Upper lobe of right lung (tissue), 1 donor: ENCODE measurements at places on chromosomes 4 and X. TPM values are rescaled to one million over a fixed set of nuclear protein-coding genes. Genes with fewer than 3 reads are reported as not detected.

The PDGFRA gene
- 91.5 TPM for total RNA-seq

DNA sequence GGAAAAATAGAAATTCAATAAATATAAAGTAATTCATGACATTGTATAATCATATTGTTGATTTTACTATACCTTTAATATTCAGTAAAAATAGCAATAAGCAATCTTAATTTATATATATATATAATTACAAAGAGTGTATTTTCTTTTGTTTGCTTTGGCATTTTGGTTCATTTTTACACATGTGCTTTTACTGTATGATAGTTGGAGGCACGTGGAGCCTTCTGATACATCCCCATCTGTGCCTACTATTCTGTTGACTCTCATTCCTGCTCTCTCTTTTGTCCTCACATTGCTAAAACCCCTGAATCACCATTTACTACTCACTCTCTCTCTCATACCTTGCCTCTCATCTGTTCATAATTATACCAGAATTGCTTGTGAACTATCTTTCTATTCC lies 106.4 kb upstream of the NDST4 start:
- DNase-seq = no peak
- no peaks in the 10 kb centered on the region for H3K4me1 ChIP-seq
- H3K36me3 ChIP-seq = no peaks in the 10 kb centered on the region
- H3K27me3 ChIP-seq = no peaks in the 10 kb centered on the region
- H3K27ac ChIP-seq = no peak overlapping the region

The ADGRL3 gene
- total RNA-seq = 4.0 TPM

DNA sequence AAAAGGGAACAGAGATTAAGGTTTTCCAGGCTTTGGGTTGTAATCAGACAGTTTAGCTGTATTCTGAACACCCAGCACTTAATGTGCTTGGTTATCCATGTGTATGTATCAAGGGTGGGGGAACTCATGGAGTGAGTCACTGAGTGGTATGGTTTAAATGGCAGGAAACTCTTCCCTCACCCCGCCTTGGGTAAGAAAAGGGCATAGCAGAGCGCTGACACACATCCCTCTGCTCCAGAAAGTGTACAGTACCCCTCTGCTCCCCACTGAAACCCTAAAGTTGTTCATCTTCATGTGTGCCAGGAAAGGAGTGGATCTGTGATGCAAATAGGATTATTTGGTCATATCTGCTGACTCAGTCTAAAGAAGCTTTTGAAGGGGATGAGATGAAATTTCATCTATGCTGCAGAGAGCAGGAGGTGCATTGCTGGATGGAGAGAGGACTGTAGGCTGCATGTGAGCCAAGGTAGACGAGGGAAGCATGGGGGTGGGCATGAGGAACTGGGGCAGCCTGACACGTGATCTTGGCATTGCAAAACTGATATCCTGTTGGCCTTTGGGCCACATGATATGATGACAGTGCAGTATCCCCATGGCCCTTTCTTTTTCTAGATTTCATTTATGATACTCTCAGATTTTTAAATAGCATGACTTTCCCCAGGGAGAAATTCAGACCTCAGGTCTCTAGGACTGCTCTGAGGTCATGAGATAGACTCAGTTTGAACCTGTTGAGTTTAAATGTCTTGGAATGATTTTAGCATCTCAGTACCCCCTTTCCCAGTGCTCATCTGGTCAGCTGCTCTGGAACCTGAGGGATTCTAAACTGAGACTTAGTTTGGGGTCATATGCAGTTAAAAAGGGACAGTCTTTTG lies 84.8 kb downstream of the TMEM164 start:
- no peaks in the 10 kb centered on the region for H3K27me3 ChIP-seq
- no peaks in the 10 kb centered on the region for H3K36me3 ChIP-seq
- H3K27ac ChIP-seq = peak overlapping the region; percentile 47
- no peak overlapping the region for H3K4me3 ChIP-seq

The TLR8 gene
- total RNA-seq = 17.8 TPM

The TEC gene
- 7.7 TPM for total RNA-seq

- no peaks in the 10 kb centered on the region for H3K4me1 ChIP-seq
- H3K4me3 ChIP-seq = no peak overlapping the region
- H3K27me3 ChIP-seq = no peaks in the 10 kb centered on the region
- H3K27ac ChIP-seq = no peak overlapping the region
- DNase-seq = no peak
Observed at GRCh38 chr4:77852892-77853495, 9.6 kb upstream of the MRPL1 start.

The RTL3 gene
- total RNA-seq = not detected

The ALPK1 gene
- total RNA-seq = 34.3 TPM

GRCh38 chrX:119692191-119693039 lies 553 bp downstream of the SEPTIN6 start:
- no peaks in the 10 kb centered on the region for H3K36me3 ChIP-seq
- peak overlapping the region; percentile 65 for H3K4me3 ChIP-seq
- DNase-seq = peak; percentile 68
- no peaks in the 10 kb centered on the region for H3K27me3 ChIP-seq
- H3K27ac ChIP-seq = peak overlapping the region; percentile 63

GRCh38 chrX:16999275-16999674 lies 52.8 kb downstream of the REPS2 start:
- no peaks in the 10 kb centered on the region for H3K27me3 ChIP-seq
- no peak for DNase-seq
- no peaks in the 10 kb centered on the region for H3K4me1 ChIP-seq
- H3K27ac ChIP-seq = no peak overlapping the region
- no peaks in the 10 kb centered on the region for H3K36me3 ChIP-seq

DNA sequence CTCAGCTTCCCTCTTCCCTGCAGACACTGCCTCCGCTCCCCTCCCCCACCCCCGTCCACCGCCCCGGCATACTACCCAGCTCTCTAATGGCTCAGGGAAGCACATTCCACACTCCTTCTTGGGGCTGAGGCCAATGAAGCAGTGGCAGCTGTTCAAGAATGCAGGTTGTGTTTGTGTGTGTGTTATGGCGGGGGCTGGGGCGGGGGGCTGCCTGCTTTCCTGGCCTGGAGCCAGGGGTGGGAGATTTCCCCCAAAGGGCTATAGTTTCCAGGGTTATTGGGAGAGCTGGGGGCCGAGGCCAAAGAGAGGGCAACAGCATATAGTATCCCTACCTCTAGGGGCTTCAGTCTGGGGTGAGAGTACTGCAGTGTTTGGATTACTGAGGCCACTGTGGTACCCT lies 149.4 kb downstream of the EFNB1 start:
- no peaks in the 10 kb centered on the region for H3K36me3 ChIP-seq
- DNase-seq = no peak
- no peaks in the 10 kb centered on the region for H3K4me1 ChIP-seq
- no peaks in the 10 kb centered on the region for H3K27me3 ChIP-seq
- H3K4me3 ChIP-seq = no peak overlapping the region
- H3K27ac ChIP-seq = no peak overlapping the region

The ARSJ gene
- 13.6 TPM for total RNA-seq

DNA sequence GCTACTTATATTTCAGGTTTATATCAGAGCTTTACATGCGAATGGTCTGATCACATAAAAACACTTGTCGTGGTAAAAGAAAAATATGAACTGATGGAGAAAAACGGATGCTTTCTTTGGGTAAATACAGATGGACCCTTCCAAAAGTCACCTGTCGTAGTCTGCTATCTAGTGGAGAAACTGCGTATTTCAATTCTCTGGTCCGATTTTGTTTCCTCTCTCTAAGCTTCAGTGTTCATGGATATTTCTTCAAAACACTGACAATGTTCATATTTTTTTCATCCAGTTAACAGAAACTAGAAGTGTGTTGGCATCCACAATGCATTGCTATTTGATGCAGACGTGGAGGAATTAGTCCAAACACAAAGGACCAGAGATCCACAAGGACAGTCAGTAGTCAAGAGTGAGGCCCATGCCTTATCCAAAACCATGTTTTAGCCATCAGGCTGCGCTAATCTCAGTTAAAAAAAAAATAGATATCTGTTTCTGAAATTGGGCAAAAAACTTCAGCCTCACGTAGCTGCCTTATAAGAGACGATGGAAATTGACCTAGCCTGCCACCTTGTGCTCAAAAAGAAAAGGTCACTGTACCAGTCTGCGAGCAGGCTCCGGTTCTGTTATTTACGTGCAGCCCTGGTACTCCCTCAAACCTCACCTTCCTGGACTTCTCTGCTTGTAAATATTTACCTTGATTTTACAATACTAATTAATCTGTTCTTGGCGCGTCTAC lies 16.0 kb downstream of the MEPE start:
- H3K4me3 ChIP-seq = peak overlapping the region; percentile 7
- no peaks in the 10 kb centered on the region for H3K27me3 ChIP-seq
- H3K27ac ChIP-seq = no peak overlapping the region
- peaks cover 10% of the 10 kb centered on the region for H3K4me1 ChIP-seq
- H3K36me3 ChIP-seq = no peaks in the 10 kb centered on the region

GRCh38 chrX:148940411-148940996 lies 440.1 kb downstream of the AFF2 start:
- no peaks in the 10 kb centered on the region for H3K36me3 ChIP-seq
- no peaks in the 10 kb centered on the region for H3K27me3 ChIP-seq
- DNase-seq = no peak
- H3K4me1 ChIP-seq = no peaks in the 10 kb centered on the region
- H3K4me3 ChIP-seq = no peak overlapping the region

The CABS1 gene
- total RNA-seq = not detected

DNA sequence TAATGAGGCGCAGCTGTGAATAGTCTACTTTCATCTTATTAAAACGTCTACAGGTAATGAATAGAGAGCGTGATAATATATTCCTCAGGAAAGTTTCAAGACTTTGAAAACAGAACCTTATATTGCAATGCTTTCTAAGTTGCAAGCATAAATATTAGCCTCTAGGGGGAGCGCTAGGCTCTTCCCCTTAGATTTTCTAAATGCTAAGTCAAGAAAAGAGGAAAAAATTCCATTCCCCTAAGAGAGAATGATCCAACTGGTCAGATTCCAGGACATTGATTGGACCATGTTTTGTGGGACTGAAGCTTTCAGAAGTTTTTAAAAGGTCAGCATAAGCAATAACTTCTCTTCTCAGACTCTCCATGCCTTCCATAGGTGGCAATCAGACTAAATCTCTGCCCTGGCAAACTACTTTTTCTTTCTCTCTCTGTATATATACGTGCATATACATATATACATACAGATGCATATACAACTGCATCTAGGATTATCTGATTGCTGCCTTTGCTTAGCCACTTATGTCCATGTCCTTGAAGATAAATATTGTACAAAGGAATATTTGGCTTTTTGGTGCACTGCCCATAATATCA lies 492.9 kb downstream of the INPP4B start:
- peaks cover 37% of the 10 kb centered on the region for H3K4me1 ChIP-seq
- no peaks in the 10 kb centered on the region for H3K27me3 ChIP-seq
- no peak overlapping the region for H3K4me3 ChIP-seq

- DNase-seq = no peak
- no peaks in the 10 kb centered on the region for H3K27me3 ChIP-seq
- no peaks in the 10 kb centered on the region for H3K4me1 ChIP-seq
- H3K27ac ChIP-seq = no peak overlapping the region
- H3K36me3 ChIP-seq = no peaks in the 10 kb centered on the region
- H3K4me3 ChIP-seq = no peak overlapping the region
Observed at GRCh38 chr4:63637270-63637669, 772.0 kb downstream of the TECRL start.

GRCh38 chr4:174717828-174718227 lies 111.2 kb downstream of the GLRA3 start:
- DNase-seq = no peak
- no peaks in the 10 kb centered on the region for H3K36me3 ChIP-seq
- no peaks in the 10 kb centered on the region for H3K4me1 ChIP-seq
- H3K27ac ChIP-seq = no peak overlapping the region
- H3K27me3 ChIP-seq = no peaks in the 10 kb centered on the region
- no peak overlapping the region for H3K4me3 ChIP-seq

- H3K36me3 ChIP-seq = no peaks in the 10 kb centered on the region
- H3K4me1 ChIP-seq = no peaks in the 10 kb centered on the region
- H3K4me3 ChIP-seq = no peak overlapping the region
- no peak for DNase-seq
- no peak overlapping the region for H3K27ac ChIP-seq
Observed at GRCh38 chr4:189870511-189871234, 70.0 kb upstream of the FRG1 start.

The CDS1 gene
- 25.1 TPM for total RNA-seq

- peaks cover 36% of the 10 kb centered on the region for H3K36me3 ChIP-seq
- H3K27me3 ChIP-seq = no peaks in the 10 kb centered on the region
- no peak for DNase-seq
- H3K27ac ChIP-seq = no peak overlapping the region
Observed at GRCh38 chr4:88690355-88690754, 7.3 kb downstream of the NAP1L5 start.

GRCh38 chr4:83012200-83012686 lies 1.6 kb upstream of the LIN54 start:
- DNase-seq = peak; percentile 76
- H3K36me3 ChIP-seq = no peaks in the 10 kb centered on the region
- H3K27me3 ChIP-seq = no peaks in the 10 kb centered on the region
- H3K4me1 ChIP-seq = peaks cover 35% of the 10 kb centered on the region

The LETM1 gene
- 39.5 TPM for total RNA-seq

DNA sequence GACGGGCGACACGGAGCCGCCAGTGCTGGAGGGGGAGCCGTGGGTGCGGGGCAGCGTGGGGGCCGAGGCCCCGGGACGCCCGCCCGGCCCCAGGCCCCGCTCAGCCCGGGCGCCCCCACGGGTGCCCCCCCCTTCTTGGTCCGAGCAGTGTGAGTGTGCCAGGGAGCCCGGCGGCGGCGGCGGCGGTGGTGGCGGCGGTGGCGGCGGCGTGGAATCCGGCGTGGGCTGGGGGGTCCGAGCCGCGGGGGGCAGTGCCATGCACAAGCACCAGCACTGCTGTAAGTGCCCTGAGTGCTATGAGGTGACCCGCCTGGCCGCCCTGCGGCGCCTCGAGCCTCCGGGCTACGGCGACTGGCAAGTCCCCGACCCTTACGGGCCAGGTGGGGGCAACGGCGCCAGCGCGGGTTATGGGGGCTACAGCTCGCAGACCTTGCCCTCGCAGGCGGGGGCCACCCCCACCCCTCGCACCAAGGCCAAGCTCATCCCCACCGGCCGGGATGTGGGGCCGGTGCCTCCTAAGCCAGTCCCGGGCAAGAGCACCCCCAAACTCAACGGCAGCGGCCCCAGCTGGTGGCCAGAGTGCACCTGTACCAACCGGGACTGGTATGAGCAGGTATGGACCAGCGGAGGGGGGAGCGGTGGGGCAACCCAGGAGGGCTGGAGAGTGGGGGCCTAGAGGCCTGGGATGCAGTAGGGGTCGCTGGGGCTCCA lies 466 bp downstream of the DLG3 start:
- H3K4me3 ChIP-seq = peak overlapping the region; percentile 10
- DNase-seq = no peak
- no peaks in the 10 kb centered on the region for H3K4me1 ChIP-seq
- no peak overlapping the region for H3K27ac ChIP-seq

DNA sequence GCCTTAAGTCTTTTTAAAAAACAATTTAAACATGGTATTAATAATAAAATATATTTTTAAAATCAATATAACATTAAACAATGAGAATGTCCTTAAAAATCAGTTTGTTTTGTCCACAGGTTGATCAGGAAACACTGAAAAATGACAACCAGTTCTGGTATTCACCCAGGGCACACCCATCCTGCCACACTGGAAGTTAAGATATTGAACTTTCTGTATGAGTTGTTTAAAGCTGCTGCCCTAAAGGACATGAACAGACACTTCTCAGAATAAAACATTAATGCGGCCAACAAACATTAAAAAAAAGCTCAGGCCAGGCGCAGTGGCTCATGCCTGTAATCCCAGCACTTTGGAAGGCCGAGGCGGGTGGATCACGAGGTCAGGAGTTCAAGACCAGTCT lies 15.0 kb upstream of the HOPX start:
- no peaks in the 10 kb centered on the region for H3K27me3 ChIP-seq
- H3K36me3 ChIP-seq = no peaks in the 10 kb centered on the region
- DNase-seq = no peak
- peak overlapping the region; percentile 24 for H3K27ac ChIP-seq
- H3K4me3 ChIP-seq = no peak overlapping the region
